ENCODE measurements at places on chromosomes 13 and 19. TPM values are rescaled to one million over a fixed set of nuclear protein-coding genes. Genes with fewer than 3 reads are reported as not detected.

- no peak for DNase-seq
Observed at GRCh38 chr13:36288794-36289391, 8.7 kb downstream of the CCDC169 start.

DNA sequence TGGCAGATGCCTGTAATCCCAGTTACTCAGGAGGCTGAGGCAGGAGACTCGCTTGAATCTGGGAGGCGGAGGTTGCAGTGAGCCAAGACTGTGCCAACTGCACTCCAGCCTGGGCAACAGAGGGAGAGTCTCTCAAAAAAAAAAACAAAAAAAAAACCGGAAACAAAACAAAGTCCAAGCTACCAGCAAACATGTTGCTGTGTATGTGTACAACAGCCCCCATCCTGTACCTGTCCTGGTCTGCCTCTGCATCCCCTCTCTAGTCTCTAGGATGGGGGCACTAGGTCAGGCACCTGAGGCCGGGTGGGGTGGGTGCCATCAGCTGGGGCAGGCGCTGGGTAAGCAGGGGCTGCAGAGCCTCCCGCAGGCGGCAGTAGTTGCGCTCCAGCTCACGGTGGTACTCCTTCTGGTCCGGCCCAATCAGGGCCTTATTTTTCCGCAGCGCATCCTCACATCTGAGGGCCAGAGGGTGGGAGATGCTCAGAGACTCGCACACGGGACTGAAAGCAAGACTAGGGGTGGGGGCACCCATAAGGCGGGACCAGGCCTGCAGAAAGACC lies 2.8 kb upstream of the KANK2 start:
- no peak for DNase-seq

Gene MCEMP1
- polyA plus RNA-seq = not detected

Gene CAPN12
- 6.0 TPM for polyA plus RNA-seq

- no peak for DNase-seq
Observed at GRCh38 chr13:109436841-109437240, 349.5 kb downstream of the IRS2 start.

- no peak for DNase-seq
Observed at GRCh38 chr19:3783660-3784584, 2.3 kb downstream of the MATK start.

DNA sequence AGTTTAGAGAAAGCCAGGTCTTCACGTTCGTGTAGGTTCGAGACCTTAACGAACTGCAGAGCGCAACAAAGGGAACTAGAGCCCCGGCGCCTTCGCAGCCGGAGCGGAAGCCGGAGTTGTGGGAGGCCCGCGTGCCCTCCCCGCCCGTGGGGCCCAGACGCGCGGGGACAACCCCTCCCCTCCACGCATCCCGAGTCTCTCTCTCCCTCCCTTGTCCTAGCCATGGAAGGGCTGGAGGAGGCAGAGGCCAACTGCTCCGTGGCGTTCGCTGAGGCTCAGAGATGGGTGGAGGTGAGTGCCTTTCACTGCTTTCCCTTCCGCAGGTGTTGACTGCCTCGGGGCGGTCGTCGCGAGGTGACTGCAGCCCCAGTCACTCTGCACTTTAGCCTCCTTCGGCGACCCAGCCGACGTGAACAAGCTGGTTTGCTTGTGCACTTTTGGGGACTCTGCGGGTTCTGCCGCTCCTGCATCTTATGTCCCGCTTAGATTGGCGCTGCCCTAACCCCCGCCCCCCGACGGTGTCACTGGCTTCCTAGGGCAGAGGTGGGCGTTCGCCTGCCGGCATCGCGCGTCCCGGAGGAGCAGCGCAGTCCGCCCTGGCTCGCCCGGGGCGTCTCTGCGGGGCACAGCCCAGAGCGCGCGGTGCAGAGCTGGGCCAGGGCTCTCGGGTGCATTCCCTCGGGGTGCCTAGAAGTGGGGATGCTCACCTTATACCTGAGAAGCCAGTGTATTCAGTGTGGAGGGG lies 478 bp downstream of the LMO7 start:
- DNase-seq = no peak

Gene ZNF135
- 3.4 TPM for polyA plus RNA-seq

Gene TEX29
- not detected for polyA plus RNA-seq

- no peak for DNase-seq
Observed at GRCh38 chr19:29953352-29954247, 11.6 kb downstream of the URI1 start.

Gene OR4F17
- not detected for polyA plus RNA-seq

DNA sequence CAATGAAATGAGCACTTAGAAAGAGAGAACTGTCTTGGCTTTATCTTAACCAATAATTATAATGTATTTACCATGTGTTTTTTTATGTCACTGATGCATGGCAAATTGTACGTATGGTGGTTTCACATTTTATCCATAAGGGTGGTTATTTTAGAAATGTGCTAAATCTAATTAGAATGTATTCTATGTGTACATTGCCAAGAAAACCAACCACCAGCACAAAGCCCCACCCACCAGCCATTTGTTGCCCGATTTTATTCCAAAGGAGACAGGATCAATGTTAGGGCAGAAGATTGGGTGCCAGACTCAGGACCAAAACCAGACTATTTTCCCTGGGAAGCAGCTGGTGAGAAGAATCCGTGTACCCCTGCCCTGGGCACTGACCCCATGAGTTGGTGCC lies 63.0 kb upstream of the SOX1 start:
- DNase-seq = no peak

- DNase-seq = no peak
Observed at GRCh38 chr13:84649853-84650252, 767.6 kb upstream of the SLITRK1 start.

DNA sequence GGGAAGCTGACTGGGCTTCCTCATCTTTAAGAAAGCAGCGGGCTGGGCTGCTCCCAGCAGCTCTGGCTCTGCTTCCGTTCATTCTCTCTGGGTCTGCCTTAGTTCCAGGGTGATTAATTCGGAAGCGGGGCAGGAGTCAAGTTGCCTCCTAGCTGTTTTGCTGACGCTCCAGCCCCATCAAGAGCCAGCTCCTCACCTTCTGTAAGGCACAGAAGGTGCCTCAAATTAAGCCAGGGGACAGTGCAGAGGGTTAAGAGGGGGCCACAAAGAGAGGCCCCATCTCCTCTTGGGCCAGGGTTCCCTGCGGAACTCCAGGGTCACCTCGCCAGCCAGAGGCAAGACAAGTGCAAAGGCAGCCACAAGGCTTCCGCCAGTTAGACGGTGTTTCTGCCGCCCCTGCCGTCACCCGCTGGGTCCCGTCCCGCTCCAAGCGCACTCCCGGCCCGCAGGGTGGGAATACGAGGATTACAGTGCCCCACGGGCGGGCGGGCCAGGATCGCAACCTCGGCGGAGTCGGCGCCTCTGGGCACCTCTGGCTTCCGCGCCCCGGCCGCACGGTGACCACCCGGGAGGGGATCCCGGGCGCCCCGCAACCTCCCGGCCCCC lies 508 bp downstream of the SLC15A1 start:
- DNase-seq = no peak

GRCh38 chr19:9406798-9407352 lies 28.5 kb downstream of the ZNF266 start:
- DNase-seq = peak; percentile 26

GRCh38 chr19:15683411-15683810 lies 10.5 kb downstream of the CYP4F12 start:
- no peak for DNase-seq

Gene LILRA2
- polyA plus RNA-seq = not detected

Gene CDC34
- polyA plus RNA-seq = 72.0 TPM

DNA sequence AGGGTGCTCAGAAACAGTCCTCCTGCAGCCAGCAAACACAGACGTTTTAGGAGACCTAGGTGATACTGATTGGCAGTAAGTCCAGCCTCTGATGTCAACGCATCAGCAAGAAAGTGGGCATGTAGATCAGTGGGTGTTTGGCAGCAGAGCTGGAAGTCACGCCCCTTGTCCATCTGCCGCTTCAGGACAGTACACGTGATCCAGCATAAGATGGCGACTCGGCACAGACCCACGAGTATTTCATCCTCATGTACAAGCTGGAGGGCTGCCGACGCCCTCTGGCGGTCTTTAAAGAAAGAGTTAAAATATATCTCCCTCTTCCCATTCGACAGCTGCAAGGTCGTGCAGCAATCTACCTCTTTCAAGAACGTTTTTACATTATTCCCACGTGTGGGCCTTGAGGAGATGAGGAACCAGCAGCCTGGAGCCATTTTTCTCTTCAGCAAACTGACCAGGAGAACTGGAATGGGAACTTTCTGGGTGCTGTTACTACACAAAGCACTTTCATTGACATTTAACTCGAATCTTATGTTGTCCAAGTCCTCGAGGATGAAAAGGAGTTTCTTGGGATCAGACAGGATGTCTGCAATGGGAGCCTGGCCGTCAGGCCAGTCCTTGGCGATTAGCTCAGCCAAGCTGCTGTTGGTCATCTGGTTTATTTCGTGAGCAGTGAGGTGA lies 22.3 kb downstream of the NLRP11 start:
- no peak for DNase-seq

DNA sequence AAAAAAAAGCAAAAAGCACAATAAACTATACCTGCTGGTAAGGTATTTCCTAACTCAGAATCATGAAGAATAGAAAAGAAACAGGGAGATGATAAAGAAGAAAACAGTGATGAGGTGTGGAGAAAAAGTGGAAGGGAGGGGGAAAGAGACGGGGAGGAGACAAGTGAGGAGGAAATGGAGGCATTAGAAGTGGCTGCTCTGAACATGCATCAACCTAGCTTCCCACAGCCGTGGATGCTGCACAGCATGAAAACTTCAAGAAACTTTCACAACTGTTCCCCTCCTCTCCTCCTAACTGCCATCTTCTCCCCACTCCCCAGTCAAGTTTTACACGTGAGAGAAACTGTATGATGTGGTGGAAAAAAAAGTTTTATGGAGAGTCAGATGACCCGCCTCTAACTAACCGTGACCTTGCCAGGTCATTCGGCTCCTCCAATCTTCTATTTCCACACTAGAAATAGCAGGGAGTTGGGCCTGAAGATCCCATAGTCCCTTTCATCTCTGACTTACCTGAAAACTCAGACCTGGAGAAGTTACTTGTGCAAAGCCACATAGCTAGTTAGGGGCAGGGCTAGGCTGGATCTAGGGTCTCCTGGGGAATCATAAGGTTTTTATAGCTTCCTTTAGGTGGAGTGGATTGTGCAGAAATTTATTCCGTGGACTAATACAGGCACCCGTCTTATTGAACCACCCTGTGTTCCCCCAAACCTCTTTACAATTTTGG lies 461.9 kb downstream of the KLF5 start:
- no peak for DNase-seq

GRCh38 chr19:5340637-5341447 lies at the start of gene PTPRS:
TSS of gene PTPRS (minus strand) at chr19:5340812. CDS start at chr19:5286140, 54,672 bp downstream.
- no peak for DNase-seq

DNA sequence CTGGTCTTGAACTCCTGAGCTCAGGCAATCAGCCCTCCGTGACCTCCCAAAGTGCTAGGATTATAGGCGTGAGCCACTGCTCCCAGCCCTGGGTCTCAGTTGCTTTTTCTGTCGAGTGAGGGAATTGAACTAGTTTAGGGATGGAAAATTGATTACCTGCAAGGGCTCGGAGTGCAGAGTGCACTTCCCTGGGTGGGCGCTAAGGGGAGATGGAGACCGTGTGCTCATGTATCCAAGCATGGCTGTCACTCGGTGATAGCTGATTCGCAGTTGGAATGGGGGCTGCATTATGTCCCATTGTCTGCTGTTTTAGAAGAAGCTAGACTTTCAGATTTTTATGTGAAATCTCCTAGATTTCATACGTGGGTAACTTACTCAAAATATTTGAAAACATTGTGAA lies 139.9 kb upstream of the RFC3 start:
- no peak for DNase-seq

Gene SYNGR4
- polyA plus RNA-seq = not detected

Gene ONECUT3
- polyA plus RNA-seq = under 0.01 TPM

Gene B3GNT3
- polyA plus RNA-seq = 3.6 TPM

DNA sequence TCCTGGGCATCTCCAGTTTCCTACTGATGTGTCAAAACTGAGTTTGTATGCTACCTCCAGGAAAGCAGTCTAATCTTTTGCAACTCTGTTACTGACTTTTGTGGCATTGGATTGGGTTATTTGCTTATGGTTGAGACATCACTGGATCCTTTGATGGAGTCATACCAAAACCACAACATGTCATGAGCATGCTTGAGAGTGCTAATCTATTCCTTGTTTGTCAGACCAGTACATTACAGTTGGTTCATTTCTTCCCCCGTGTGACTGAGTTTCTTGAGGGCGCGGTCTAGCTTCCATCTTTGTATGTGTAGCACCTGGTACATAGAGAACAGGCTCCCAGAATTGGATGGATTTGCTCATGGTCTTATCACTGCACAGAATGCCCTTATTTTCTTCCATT lies 43.2 kb downstream of the SUGT1 start:
- no peak for DNase-seq

Gene GIPC3
- polyA plus RNA-seq = not detected

Measured in keratinocyte (primary cell).